NCI-H226 (cell line): ENCODE measurements at places on chromosomes 2 and 18.

DNA sequence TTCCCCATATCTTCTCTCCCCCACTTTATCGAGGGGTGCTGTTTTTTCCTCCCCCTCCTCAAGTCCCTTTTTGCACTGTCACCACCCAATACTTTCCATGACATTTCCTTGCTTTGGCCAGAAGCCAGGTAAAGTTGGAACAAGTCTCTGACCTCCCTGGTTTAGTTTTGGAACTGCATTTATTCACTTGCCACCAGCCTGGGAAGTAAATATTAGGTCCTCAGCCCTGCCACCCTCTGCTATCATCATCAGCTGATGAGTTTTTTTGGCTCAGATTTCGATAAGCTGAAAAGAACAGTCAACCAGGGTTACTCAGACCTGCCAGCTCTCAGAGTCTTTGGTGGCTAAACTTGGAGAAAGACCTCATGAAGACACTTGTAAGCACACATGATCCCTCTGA, 47.0 kb downstream of the DHRS9 start:
- no peak for DNase-seq

DNA sequence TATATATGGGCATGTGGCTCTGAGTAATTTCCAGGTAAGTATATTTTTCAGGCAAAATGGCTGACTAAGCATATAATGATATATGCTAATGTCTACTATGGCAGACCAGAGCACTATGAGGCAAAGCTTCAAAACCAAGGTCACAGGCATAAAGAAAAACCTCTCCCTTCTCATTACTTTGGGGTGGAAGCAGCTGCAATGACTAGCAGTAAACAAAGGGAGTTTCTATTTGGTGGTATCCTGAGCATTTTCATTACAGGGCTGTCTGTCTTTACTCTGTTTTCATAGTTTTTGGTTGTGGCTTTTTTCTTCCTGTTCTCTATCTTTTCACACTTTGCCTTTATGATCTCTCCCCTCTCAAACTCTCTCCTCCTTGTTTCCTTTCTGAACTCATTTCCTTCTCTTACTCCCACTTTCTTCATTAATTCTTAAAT, 15.6 kb downstream of the PDE6D start:
- no peak for DNase-seq

GRCh38 chr2:105076121-105076520, 38.3 kb downstream of the MRPS9 start:
- DNase-seq, result no peak

- DNase-seq, result peak; percentile 14
Observed at GRCh38 chr18:63844254-63844653, 43.3 kb upstream of the SERPINB2 start.

DNA sequence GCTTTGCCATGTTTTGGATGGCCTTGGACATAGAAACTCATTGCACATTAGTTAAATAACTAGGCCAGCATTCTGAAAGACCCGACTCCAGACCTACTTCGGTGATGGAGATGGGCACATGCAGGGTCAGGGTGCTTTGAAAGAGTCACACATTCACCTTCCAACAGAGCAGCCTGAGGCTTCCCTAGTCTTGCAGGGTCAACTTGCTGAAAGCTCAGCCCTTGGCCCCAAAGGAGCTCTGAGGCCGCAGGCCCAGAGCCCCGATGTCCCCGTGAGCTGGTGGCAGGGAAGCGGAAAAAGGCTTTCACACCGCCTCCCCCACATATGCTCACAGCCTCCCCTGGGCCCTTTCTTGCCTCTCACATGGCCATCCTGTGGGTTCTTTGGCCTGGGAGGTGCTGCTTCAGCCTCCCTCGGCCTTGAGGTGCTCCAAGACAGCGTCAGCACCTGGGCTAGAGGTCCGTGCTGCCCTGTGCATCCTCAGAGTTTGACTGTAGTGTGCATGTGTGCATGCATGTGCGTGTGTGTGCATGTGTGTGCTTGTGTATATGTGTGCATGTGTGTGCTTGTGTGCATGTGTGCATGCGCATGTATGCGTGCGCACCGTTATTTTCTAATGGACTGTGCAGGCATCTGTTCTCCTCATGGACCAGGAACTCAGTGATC, 21.6 kb downstream of the LDLRAD4 start:
- no peak for DNase-seq

- DNase-seq, result peak; percentile 35
Observed at GRCh38 chr2:28993206-28993960, 12.3 kb downstream of the TOGARAM2 start.

- no peak for DNase-seq
Observed at GRCh38 chr2:7984693-7985353, 697.0 kb upstream of the ID2 start.

DNA sequence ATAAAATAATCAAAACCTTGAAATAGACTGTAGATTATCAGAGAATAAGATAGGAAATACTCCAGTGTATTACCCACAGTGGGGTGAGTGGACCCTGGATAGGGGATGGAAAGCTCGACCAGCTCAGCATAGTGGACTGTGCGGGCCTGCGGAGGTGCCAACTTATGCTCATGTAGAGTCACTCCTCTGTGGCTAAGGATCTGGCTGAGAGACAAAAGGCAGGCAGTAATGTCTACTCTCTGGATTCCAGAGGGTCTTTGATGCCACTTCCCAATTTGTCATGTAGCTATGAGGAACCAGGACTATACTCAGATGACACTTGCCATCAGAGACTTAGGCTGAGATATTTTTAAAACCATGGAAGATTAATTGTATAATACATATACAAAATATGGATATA, 101.9 kb upstream of the MCFD2 start:
- DNase-seq, result no peak

DNA sequence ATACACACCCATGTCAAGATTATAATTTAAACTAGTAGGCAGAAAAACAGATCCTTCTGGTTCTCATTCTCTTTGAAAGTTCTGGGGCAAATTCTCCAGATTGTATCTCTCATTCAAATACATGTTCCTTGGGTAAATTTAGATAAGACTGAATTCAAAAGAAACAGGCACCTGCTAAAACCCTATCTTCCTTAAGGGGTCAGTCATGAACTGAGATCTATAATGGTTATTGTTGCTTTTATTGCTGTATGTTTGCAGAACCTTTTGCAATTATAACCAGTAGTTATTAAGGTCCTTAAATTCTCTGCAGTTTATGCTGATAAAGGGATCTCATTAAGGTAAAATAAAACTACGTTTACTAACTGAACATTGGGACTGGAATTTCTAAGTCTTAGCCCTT, 83.5 kb downstream of the MYO5B start:
- DNase-seq, result no peak

DNA sequence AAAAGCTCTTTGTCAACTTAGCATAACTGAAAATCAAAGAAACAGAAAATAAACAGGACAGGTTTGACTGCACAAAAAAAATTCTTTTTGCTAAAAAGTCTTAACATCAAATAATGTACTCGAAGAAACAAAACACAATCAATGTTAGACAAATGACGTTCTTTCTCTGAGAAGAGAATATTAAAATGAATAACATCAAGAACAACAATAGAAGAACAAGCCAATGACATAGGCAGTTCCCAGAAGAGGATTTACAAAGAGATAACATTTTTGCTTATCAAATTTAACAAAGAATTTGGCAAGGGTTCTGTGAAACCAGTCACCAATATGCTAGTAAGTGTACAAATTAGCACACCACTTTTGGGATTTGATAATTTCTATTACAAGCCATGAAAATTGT, 5.8 kb downstream of the GPR55 start:
- no peak for DNase-seq

GRCh38 chr2:183605440-183605839, 481.2 kb downstream of the NUP35 start:
- no peak for DNase-seq

DNA sequence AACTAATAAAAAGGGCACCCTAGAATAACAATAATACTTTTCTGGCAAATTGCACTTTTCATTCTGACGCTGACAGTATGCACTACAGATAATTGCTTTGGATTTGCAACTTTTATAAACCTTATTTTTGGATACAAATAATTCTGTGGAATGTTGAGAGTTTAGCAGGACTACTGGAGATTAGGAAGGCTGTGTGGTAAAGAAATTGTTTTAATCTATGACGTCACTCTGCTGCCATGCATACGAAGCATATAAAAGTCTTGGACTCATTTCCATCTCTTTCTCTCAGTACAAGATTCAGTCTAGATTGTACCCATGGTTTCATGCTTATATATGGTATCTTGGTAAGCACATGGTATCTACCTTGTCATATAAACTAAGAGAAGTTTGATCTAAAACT, 28.1 kb upstream of the ZCCHC2 start:
- no peak for DNase-seq

- no peak for DNase-seq
Observed at GRCh38 chr2:231170055-231170454, 28.4 kb upstream of the ARMC9 start.

GRCh38 chr18:42137693-42138375, 182.8 kb downstream of the PIK3C3 start:
- DNase-seq, result no peak

DNA sequence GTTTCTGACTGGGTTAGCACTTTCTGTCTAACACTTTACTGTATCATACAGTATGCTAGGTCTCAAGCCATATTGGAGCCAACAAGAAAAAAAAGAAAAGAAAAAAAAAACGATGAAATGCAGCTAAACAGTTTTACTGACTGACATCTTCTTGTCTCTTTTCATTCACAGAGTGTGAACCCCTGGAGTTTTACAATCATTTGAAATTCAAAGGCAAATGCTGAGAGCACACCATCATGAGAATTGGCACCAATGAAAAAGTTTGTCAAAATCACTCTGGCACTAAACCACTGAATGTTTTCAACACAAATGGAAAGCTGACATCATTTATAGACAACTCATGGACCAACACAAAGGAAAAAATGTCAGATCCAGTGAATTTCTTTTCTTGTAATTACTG, 513.3 kb downstream of the LRRTM4 start:
- no peak for DNase-seq

DNA sequence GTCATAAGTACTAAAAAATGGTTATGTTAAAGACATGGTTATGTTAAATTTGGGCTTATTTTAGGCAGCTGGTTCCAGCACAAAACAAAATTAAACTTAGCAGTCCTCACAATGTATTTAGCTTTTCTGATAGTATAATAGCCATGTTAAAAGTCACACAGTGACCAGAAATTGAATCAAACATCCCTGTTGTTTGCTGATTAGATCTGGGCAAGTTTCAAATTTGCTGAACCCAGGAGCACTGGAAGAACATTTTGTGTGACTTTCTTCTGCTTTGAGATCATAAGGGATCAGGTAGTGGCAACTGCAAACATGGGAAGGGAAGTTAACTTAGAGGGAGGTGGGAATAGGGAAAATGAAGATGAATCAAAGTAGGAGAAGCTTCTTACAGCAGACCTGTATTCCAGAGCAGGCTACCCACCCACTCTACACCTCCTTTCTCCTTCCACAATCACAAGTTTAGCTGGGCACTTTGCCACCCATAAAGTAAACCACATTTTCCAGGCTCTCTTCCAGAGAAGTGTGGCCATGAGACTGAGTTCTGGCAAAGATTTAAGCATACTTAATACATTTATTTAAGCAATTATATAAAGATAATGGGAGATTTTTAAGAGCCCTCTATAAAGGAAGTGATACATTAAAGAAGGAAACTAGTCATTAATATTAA, 616.1 kb upstream of the LRATD1 start:
- no peak for DNase-seq

- DNase-seq, result no peak
Observed at GRCh38 chr2:240109386-240109785, 26.7 kb downstream of the COPS9 start.

GRCh38 chr2:216833061-216833460, 26.8 kb downstream of the TNP1 start:
- DNase-seq, result no peak

DNA sequence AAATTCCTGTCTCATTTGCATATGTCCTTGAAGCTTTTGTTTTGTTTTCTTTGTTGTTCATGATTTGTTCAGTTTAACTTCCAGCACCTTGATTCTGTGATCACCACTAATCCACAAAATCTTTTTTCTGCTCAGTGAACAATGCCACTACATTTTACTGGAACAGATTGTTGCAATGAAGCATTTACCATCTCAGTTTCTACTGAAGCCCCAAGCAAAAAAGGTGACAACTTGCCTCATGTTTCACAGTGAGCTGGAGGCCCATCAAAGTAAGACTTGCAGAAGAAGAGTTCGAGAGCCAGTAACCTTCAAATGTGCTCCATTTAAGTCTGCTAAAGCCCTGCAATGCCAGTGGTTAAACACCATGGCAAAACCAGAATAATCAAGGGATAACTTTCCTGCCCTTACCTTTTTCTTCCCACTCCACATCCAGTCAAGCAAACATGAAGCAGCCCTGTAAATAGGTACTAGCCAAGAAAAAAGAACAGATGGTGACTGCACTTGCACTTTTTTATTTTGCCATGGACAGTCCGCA, 25.7 kb upstream of the PDE1A start:
- no peak for DNase-seq

DNA sequence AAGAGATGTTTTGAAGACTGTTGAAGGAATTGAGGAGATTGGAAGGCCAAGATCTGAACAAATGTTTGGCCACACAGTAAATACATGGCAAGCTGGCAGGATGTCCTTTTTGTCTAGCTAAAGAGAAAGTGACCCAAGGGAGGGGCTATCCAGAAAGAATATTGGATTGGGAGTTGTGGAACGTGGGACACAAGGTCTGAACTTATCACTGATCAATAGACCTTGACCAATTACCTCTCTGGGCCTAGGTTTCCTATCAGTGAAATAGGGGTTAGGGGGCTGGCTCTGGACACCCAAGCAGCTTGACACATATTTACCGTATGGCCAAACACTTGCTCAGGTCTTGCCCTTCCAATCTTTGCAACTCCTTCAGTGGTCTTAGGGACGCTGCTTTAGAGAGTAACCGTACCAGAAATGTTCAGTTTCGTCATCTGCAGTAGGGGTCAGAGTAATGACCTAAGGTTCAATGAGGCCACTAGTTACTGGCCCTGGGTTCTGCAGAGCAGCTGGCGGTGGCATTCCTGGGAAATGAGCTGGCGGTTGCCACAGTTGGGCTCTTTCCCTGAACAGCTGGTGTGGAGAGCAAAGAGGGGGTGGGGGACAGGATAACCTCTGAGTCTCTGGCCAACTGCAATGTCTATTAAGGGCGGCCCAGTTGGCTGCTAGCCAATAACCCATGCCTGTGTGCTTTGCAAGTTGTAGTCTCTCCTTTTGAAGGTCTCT, 70.1 kb upstream of the STPG4 start:
- peak; percentile 80 for DNase-seq

DNA sequence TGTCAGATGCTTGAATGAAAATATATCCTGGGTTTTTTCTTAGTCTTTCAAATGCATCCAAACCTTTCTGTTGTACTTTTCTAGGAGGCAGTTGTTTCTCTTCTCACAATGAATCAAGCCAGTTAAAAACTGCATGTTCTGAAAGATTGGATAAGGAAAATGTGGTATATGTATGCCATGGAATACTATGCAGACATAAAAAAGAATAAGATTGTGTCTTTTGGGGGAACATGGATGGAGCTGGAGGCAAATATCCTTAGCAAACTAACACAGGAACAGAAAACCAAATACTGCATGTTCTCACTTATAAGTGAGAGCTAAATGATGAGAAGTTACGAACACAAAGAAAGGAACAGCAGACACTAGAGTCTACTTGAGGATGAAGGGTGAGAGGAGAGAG, 51.7 kb upstream of the MAPK4 start:
- no peak for DNase-seq
